Activated T-helper 2 cell treated with anti-CD3 and anti-CD28 coated beads, Interferon-gamma antibody, Interleukin-2, Interleukin-4, amounts not matched to agents 10 μg/mL and 5 μg/mL and 100 μg/mL, durations not matched to agents 14 hours and 24 hours and 36 hours (primary cell): ENCODE measurements at places on chromosomes 2 and 18.
A peak's percentile ranks its signal among the peaks of the same experiment; 100 is the strongest.

GRCh38 chr2:3954261-3954660 lies 250.9 kb downstream of the DCDC2C start:
- no peak for DNase-seq

GRCh38 chr2:37599688-37600525 lies 71.5 kb downstream of the CDC42EP3 start:
- peak; percentile 18 for DNase-seq

DNA sequence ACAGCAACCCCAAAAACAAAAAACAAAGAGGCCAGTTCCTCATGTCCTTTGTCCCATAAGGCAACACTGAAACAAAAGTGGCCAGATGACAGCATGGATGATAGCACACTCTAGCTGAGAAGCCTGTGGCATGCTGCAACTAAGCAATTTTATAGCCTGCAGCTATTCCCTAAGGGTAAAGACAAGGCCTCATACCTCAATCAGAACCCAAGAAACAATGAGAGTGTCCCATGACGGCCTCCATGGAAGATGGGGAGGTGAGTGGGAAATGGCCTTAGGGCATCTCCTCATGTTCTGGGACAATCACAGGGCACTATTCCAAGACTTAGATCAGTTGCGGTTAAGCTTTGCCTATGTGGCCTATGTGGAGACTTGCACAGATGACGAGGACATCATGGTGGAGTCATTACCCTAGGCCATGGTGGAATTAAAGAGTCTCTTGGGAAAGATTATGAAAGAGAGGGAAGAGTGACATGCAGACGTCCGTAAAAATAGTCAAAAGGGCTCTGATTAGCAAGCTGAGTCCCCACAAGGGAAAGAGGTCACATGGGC lies 103.1 kb downstream of the INO80D start:
- DNase-seq, result no peak

GRCh38 chr2:41735476-41735875 lies 312.3 kb upstream of the PKDCC start:
- DNase-seq, result no peak

DNA sequence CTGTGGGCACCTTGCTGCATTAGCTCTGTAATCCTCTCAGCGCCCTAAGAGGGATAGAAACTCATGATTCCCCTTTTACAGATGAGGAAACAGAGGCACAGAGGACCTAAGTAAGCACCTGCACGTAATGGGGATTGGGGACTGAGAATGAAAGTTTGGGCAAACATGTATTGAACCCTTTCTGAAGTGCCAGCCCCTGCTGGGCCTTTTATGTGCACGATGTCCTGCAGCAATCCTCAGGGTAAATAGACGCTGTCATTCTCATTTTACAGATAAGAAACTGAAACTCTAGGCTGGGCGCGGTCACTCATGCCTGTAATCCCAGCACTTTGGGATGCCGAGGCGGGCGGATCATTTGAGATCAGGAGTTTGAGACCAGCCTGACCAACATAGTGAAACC lies 117.4 kb downstream of the STPG4 start:
- DNase-seq, result no peak

GRCh38 chr18:79900610-79901570 lies 50.6 kb downstream of the SLC66A2 start:
- DNase-seq, result no peak

- DNase-seq, result peak; percentile 70
Measured at GRCh38 chr2:96527286-96528005, 9.1 kb upstream of the ARID5A start.

- no peak for DNase-seq
Measured at GRCh38 chr18:26267357-26267930, 41.2 kb downstream of the TAF4B start.

DNA sequence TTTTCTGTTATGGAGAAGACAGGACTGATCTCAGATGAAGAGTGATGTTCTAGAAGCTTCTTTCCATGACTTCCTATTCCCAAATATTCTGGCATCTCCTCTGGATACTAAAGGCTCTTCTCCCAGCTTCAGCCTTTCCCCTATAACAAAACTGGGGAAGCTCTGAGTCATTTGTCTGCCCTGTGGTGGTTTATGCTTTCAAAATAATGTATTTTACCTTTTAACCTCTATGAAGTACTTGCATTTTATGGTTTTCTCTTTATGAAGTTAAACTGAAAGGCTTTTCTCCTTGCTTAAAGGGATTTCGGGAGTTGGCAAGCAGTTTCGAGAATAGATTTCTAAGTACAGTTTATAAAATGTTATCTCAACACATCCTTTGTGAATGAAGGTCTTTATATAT lies 104.4 kb downstream of the TANC1 start:
- DNase-seq, result no peak

- no peak for DNase-seq
Measured at GRCh38 chr18:14930076-14930475, 182.1 kb downstream of the ANKRD30B start.

DNA sequence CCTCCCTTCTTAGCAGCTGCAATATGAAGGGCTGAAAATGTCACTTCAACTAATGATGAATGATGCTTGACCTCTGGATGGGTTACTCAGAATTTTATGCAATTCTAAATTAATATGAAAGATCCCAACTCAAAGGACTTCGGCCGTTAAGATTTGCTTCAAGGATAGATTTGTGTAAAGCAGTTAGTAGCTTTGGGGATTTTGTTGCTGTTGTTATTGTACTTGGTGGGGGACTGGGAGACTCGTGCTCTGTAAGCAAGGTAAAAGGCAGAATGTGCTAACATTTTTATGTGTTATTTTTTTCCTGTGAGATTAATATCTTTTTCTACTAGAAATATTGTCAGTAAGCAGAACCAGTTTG lies 478.8 kb downstream of the ARHGAP15 start:
- no peak for DNase-seq

GRCh38 chr18:6368017-6368416 lies 46.7 kb downstream of the L3MBTL4 start:
- DNase-seq, result no peak

GRCh38 chr18:3616142-3616541 lies 166.2 kb downstream of the TGIF1 start:
- no peak for DNase-seq

- DNase-seq, result no peak
Measured at GRCh38 chr2:196103626-196104025, 35.0 kb upstream of the DNAH7 start.

DNA sequence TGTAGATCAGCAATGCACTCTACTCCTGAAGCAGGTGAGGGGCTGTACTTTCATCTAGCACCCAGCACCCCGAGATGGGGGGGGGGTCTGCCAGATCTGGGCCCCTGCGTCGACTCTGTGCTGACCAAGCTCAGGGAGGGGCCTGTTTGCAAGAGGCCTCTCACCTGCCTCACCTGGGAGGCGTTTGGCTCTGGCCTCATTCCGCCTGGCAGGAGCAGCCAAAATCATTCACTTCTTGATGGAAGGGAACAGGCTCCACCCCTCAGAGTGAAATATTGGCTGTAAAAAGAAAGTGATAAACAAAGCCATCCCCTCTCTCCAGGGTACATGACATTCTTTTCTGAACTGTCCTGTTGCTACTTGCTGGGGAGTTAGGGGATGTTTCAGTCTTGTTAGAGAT lies 10.7 kb upstream of the IL1R2 start:
- DNase-seq, result no peak

DNA sequence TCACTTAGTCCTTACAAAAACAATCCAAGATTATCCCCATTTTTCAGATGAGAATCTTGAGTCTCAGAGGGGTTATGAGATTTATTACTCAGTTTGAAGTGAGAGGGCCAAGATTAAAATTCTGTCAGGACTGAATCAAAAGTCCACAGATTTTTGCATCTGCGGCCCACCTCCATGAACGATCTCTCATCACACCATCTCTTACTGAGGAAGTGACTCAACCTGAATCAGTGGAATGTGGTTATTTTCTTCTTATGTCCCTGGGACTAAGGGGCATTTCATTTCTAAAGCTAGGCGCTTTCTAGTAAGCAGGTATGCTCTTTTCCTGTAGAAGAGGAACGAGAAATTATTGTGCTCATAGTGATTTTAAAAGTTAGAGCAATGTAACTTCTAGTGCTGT lies 360.3 kb upstream of the SPHKAP start:
- DNase-seq, result no peak

DNA sequence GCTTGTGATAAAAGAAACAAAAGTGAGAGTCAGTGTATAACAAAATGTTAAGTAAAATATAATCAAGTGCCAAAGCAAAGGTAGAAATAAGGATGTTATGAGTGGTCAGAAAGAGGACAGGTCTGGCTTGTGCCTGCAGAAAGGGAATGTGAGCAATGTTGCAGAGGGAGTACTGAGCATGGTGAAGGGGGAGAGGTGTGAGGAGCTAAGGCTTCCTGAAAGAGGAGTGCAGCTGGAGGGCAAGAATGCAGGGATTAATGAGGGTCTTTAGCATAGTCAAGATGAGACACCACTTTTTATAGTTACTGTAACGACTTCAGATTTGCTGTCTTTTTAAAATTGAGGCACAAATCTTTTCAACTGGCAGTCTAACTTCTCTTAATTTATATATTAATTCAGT lies 22.0 kb upstream of the FIGN start:
- no peak for DNase-seq

GRCh38 chr2:51881673-51882072 lies 849.7 kb upstream of the NRXN1 start:
- DNase-seq, result no peak
